ENCODE measurements at places on chromosomes 1 and 21.

GRCh38 chr1:31423418-31423947 is 10.5 kb downstream of the SERINC2 start:
- no peak for DNase-seq

DNA sequence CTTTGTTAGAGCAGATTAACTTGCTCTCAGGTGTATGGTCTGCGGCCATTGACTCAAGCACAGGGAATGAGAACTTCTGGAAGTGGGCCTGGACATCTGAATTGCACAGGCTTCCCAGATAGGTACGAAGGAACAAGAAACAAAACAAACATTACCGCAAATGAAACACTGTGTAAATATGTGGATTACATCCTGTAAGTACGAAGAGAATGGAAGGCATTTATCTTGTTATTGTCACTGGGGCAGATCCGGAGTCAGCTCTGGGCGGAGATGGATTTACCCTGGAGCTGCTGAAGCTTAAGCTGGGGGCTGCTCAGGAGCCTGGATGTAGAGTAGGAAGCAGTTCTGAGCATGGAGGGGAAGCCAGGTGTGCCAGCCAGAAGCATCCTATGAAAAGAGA is 6.8 kb downstream of the HES2 start:
- no peak for DNase-seq

DNA sequence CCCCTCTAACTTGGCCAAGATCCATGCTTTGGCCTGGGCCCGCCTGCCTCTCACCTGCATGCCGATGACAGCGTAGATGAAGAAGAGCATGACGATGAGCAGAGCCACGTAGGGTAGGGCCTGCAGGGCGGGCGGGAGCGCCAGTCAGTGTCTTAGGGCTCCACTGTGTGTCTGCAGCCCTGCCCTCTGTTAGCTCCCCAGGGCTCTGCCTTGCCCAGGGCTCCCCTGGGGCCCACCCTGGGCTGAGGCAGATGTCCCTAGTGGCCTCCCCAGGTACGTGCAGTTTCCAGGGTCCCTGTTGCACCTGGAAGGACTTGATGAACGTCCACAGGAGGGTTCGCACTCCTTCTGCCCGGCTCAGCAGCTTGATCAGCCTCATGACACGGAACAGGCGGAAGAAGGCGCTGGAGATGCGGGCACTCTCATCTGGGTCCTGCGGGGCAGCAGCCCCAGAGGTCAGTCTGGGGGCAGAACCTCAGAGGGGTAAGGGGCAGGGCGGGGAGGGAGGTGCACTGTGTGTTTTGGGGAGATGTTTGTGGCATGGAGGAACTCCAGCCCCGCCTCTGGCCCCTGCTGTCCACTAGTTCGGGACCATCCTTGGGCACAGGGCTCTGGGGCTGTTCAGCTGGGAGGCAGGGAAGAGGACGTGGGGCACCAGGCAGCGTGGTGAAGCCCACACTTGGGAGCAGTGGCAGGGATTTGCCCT is 29.8 kb upstream of the KIF21B start:
- no peak for DNase-seq

DNA sequence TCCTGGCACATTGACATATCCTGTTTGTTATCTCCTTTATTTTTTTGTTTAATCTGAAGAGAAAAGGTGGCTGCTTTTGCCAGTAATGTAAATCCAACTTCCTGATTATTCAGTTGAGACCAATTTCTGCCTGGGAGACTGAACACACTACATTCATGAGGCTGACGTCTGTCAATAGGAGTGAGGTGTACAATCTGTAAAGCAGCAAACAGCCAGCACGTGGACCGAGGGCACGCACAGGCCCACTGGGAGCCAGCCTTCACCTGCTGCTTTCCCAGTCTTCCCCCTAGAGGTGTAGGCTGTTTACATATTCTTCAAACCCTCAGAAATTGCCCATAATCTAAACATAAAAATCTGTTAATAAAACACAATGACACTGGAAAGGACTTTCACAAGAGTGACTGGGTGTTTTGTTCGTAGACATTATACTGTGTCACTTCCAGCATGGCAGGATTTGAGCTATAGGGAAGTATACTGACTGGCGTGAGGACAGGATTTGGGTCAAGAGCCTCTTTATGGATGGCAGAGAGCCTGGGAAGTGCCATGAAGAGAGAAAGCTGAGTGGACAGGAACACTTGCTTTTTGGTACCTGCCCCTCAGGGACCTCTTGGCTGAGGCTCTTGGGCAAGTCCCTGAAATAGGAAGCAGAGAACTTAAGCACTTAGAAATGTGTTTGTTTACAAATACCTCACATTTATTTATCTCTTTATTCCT is 552.9 kb upstream of the CAMK1G start:
- DNase-seq = no peak

GRCh38 chr1:89831462-89832120 is 10.8 kb downstream of the LRRC8D start:
- no peak for DNase-seq

DNA sequence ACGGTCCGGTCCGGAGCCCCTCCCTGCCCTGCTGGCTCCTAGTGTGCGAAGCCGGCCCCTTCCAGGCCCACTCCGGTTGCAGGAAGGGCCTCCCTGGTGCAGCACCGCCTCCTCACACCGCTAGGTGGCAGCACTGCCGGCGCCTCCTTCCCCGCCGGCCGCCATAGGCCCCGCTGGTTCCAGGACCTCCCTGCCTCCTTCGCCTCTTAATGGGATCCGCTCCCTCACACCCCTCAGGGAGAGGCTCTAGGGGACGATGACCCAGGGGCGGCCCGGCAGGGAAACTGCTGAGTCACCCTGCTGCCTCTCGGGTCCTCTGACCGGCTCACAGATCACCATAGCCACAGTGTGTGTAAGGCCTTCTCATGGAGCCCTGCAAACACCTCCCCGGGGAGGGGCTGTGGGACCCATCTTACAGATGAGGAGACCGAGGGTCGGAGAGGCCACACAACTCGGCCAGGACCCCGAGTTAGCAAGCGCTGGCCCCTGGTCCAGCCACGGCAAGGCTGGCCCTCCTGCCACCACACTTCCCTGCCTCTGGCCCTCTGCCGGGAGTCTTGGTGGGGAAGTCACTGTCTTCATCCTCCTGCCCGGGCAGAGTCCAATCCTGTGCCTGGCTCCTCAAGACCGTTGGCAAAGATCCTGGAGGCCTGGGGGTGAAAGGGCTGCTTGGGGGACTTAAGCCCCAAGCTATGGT is 1.6 kb upstream of the AJAP1 start:
- DNase-seq = peak; percentile 18

All from fibroblast of upper back skin (primary cell).